WERI-Rb-1 (cell line): ENCODE measurements at places on chromosomes 2 and 18.

DNA sequence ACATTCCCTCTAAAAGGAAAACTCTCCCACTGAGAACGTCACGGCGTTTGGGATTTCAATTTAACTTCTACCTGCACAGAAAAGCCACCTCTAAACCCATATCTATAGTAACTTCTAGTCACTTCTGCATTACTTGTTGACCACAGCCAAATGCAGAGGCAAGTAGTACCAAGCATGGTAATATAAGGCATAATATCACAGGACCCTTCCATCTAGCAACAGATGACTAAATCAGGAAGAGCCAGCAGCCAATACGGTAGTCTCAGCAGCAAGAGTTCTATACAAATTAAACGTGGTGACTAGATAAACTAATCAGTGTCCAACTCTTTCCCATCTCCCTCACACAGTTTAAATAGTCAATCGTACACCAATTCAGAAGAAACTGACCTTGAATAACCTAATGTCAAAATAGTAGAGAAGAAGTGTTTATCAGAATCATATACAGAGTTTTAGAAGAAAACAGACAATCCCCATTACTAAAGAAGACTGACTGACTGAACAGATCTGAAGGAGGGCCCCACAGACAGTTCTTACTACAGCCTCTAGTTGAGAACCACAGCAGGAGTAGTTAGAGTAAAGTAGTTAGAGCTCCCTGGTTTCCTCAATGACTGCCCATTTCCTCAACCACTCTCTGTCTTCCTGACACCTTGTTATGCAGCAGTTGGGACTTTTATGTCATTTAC, 30.0 kb downstream of the MEMO1 start:
- no peak for DNase-seq

- DNase-seq, result no peak
These were observed 78.8 kb downstream of the TGOLN2 start for GRCh38 chr2:85248773-85249509.

GRCh38 chr2:162934191-162934590, 95.6 kb upstream of the KCNH7 start:
- DNase-seq, result no peak

- no peak for DNase-seq
These were observed 55.6 kb downstream of the INPP5D start for GRCh38 chr2:233115741-233116140.

GRCh38 chr2:64819774-64820688, 166.3 kb upstream of the SERTAD2 start:
- no peak for DNase-seq

GRCh38 chr2:96977631-96978195, 8.7 kb downstream of the FAM178B start:
- DNase-seq, result no peak

- DNase-seq, result no peak
These were observed 79.7 kb downstream of the COBLL1 start for GRCh38 chr2:164761737-164762460.

GRCh38 chr2:145524303-145524702, 1004.4 kb upstream of the ZEB2 start:
- DNase-seq, result no peak

DNA sequence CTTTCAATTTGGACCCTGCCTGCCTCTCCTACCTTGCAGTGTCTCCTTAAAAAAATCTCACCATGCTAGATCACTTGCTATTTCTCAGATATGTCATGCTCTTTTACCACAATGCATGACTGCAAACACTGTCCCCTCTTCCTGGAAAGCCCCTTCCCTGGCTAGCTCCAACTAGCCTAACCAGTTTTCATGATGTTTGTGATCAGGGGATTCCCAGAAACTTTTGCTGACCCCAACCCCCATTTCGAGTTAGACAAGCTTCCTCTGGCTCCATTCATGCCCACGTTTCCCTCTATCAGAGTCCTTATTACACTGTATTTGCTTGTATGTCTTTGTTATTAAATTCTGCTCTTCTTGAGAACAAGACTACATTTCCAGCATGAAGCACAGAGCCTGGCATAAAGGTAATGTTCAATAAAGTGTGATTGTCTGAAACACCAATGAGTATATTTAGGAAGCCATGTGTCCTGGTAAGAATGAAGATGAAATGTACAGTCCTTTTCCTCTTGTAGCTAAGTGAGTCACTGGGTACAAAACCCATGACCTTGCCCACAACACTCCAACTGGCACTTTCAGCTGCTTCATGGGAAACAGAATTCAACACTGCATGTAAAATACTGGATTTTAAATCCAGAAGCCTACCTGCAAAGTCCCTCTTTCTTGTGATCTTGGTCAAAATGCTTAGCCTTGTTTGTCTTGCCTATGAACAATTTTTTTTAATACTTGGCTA, 62.0 kb upstream of the ATL2 start:
- no peak for DNase-seq

DNA sequence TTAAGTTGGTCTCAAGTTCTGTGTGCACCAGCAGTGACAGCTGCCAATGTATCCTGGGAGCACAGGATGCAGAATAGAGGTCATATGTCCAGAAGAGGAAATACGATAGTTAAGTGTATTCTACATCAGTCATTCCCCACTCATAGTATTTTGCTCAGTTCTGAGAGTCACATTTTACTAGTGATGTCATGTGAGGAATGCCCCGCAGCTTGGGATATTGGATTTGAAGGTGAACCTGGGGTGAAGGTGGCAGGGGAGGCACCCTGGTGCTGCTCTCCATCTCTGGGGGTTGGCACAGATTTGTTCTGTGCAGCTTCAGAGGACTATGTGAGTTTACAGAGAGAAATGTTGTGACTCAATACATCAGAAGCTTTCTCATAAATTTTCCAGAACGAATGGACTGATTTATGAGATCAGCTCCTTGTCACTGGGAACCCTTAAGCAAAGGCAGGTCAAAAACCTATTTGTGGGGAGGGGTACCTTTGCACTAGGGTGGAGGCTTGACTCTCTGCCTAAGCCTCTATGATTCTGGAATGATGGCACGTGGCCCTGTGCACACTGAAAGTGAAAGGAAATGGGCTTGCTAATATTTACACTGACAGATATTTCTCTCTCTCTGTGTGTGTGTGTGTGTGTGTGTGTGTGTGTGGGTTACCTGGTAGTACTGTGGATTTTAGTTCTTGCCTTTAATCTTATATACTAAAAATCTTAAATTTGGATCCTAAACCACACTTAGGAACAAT, 95.9 kb downstream of the NEB start:
- no peak for DNase-seq

DNA sequence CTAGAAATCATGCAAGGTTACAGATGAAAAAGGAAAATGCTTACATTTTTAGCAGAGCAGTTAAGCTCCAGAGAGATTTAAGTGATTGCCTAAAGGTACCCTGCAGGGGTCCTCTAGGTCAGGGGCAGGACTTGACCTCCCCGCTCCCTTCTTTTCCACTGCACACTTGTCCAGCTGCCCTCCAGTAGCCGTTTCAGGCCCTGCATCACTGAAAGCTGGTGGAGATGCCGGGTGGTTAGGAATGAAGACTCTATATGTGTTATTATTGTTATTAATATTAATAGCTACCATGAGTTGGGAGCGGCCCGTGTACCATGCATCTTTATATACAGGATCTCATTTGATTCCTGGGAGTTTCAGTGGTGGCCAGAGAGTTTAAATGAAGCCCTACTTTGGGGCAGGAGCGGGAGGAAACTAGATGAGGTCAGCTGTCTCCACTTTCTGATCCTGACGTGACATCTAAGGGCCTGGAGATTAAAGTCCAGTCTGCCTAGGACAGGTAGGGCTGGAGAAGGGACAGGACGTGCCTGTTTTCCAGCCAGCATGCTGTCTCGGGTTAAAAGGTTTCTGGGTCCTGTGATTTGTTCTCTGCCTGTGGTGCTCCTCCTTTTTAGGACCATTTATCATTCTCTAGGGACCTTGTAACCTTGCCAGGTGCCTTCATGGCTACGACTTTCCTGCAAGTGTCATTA, 2.1 kb downstream of the TMEM37 start:
- no peak for DNase-seq

DNA sequence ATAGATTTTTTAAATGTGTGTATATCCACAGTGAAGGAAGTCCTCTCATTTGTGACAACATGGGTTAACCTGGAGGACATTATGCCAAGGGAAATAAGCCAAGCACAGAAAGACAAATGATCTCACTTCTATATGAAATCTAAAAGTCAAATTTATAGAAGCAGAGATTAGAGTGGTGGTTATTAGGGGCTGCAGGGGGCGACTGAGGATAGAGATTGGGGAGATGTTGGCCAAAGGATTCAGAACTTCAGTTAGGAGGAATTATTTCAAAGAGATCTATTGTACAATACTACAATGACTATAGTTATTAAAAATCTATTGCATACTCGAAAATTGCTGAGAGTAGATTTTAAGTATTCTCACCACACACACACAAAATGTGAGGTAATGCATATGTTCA, 252.4 kb upstream of the SLC39A10 start:
- DNase-seq, result no peak

- DNase-seq, result no peak
These were observed 141.9 kb downstream of the MTCL1 start for GRCh38 chr18:8847066-8847755.

- DNase-seq, result no peak
These were observed 115.2 kb downstream of the XRCC5 start for GRCh38 chr2:216224388-216224787.
